ENCODE measurements at places on chromosomes 5 and 9. TPM values are rescaled to one million over a fixed set of nuclear protein-coding genes. Genes with fewer than 3 reads are reported as not detected.

Gene MAP3K1
- polyA plus RNA-seq, result 8.1 TPM

Gene FOXD4L4
- not detected for polyA plus RNA-seq

Gene KCNV2
- polyA plus RNA-seq, result not detected

Gene TRAF1
- 3.1 TPM for polyA plus RNA-seq

Gene PCDHGC3
- 41.0 TPM for polyA plus RNA-seq

Gene LIX1
- 0.65 TPM for polyA plus RNA-seq

Gene CMYA5
- polyA plus RNA-seq, result 6.5 TPM

Gene CAST
- 83.2 TPM for polyA plus RNA-seq

Gene EPB41L4B
- 7.7 TPM for polyA plus RNA-seq

Gene ATG12
- 26.3 TPM for polyA plus RNA-seq

Gene MLANA
- polyA plus RNA-seq, result not detected

Gene CDC25C
- polyA plus RNA-seq, result not detected

Gene DNAH5
- polyA plus RNA-seq, result 0.49 TPM

Gene PTGDS
- polyA plus RNA-seq, result 709 TPM

- DNase-seq, result peak; percentile 46
Observed at GRCh38 chr9:73869264-73869663, 627.9 kb upstream of the RORB start.

DNA sequence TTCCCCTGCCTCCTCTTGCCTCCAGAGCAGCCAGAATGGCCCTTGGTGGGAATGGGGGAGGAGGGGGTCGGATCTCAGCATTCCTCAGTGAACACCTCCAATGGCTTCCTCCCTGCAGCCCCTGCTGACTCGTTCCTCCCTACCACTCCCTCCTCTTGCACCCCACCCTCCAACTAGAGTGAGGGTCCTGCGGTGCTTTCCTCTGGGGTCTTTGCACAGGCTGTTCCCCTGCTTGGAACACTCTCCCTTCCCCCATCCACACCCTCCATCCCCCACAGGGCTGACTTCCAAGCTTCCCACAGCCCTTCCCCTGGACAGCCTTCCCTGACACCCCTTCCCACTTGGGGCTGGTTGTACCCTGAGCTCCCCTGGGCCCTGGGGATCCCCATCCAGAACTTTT lies 70.4 kb upstream of the NEK6 start:
- DNase-seq, result no peak

- DNase-seq, result no peak
Observed at GRCh38 chr5:96189028-96189826, 227.6 kb upstream of the ELL2 start.

DNA sequence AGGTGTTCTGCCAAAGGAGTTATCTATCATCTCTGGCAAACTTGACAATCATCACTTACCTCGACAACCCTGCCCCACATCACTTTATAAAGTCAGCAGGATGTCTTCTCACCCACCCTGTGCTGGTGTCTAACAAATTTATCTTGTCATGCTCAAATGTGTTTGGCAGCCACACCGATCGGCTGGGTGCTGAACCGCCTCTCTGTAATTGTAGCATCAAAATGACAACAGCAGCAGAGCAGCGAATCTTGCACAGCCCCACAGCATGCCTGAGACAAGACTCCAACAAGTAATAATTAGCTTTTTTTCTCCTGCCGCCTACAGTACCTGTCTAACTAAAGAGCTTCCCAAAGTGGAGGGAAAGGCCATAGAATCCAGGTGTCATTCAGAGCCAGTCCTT lies 176.2 kb downstream of the NR3C1 start:
- no peak for DNase-seq

DNA sequence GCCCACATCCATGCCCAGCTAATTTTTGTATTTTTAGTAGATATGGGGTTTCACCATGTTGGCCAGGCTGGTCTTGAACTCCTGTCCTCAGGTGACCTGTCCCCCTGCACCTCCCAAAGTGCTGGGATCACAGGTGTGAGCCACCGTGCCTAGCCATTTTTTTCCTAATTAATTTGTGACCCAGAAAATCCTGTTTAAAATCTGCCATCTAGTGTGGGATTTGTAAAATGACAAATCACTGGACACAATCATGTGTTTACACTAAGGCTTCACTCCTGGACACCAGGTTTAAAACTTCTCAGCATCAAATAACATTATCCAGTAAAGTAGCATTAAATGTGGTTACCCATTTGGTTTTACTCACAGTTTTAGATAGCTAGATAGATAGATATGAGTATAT lies 18.6 kb upstream of the KDM4C start:
- no peak for DNase-seq

- peak; percentile 91 for DNase-seq
Observed at GRCh38 chr9:96686638-96687335, 31.7 kb upstream of the PRXL2C start.

GRCh38 chr5:6371079-6371810 lies 7.1 kb downstream of the MED10 start:
- no peak for DNase-seq

DNA sequence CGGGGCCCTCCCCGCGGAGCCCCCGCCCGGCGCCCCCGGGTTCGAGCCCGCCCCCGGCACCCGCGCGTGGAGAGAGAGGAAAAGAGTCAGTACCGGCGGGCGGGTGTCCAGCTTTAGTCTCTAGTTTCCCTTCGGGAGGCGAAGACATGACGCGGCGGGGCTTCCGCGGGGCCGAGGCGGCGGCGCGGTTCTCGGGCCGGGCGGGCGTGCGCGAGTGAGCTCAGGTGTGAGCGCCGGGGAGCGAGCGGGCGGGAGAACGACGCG lies 181 bp downstream of the DAP start:
- DNase-seq, result no peak

- no peak for DNase-seq
Observed at GRCh38 chr5:68110264-68110663, 105.3 kb upstream of the PIK3R1 start.

- peak; percentile 24 for DNase-seq
Observed at GRCh38 chr5:168055961-168056360, 235.5 kb upstream of the WWC1 start.

DNA sequence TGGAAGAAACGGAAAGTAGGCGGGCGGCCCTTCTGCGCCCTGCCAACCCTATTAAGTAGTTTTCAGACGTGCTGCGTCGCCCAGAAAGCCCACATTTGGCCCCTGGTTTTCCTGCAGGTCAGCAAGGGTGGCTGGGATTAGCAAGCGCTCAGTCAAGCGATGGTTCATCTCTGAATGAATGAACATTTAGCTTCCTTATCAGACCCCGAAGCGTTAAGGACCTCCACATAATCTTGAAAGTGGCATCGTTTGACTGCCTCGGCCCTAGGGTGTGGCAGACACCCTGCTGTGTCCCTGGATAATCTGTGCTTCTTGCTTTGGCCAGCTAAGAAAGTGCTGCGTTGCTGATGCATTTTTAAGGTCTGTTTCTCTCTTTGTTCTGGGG lies 684 bp downstream of the TOR1B start:
- no peak for DNase-seq

GRCh38 chr9:124392871-124393460 lies 22.3 kb downstream of the PSMB7 start:
- no peak for DNase-seq

GRCh38 chr9:14838701-14839100 lies 71.5 kb downstream of the FREM1 start:
- no peak for DNase-seq

DNA sequence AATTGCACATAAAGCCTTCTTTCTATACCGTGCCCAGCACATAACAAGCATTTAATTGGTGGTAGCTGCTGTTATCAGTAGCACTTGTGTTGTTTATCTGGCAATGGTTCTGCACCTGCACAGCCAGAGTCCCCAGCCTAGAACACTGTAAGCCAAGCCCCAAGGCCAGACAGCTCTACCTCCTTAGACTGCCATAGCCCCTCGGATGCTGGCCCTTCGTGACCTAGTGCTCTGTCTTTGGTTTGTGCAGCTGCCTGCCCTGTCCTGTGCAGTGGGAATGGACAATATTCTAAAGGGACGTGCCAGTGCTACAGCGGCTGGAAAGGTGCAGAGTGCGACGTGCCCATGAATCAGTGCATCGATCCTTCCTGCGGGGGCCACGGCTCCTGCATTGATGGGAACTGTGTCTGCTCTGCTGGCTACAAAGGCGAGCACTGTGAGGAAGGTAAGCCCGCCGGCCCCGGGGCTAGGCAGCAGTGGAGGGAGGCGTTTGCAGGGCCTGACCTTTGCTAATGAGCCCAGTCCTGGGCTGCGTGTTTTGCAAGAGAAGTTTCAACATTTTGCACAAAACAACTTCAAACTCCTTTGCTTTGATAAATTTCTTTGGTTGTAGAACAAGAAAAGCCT lies 173.3 kb upstream of the WWC1 start:
- DNase-seq, result no peak

GRCh38 chr9:132341177-132341840 lies 13.5 kb downstream of the SETX start:
- DNase-seq, result no peak

DNA sequence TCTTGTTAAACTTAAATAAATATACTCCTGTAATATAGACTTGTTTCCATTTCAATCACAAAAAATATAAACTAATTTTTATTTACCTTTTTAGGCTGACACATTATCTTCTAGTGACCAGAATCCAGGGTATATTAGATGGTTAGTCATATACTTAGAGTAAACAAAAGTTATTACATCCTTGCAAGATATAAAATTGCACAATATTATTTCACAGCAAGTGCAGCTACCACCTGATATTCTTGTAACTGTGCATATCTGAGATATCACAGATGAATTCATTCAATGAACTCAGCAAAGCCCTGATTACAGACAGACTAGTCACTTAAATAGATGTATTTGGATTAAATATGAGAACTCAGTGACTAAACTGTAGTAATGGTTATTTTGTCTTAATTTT lies 25.6 kb upstream of the ARRDC3 start:
- no peak for DNase-seq

- DNase-seq, result peak; percentile 78
Observed at GRCh38 chr5:157516626-157517325, 56.8 kb downstream of the NIPAL4 start.

- no peak for DNase-seq
Observed at GRCh38 chr5:11902201-11902619, 2.0 kb downstream of the CTNND2 start.

GRCh38 chr5:42691413-42691937 lies 65.1 kb upstream of the CCDC152 start:
- DNase-seq, result peak; percentile 23

GRCh38 chr5:13771011-13771571 lies 173.4 kb downstream of the DNAH5 start:
- no peak for DNase-seq

DNA sequence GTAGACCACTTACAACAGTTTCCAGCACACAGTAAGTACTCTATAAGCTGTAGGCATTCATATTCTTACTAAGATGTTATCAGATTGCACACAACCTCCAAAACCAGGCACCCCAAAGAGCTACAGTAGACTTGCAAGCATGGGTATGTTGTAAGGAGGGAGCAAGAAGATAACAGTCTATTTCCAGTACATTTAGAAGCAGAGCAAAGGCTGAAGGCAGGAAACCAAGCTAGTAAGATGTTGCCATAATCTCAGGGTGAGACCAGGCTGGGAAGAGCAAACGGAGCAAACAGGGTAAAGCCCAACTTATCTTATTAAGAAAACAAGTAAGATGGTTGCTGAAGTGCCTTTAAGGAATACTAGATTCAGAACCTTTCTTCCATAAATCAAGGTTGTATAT lies 161.1 kb downstream of the GLIS3 start:
- DNase-seq, result no peak

- DNase-seq, result no peak
Observed at GRCh38 chr5:33711094-33711679, 180.6 kb downstream of the ADAMTS12 start.

GRCh38 chr9:130701059-130702022 lies 7.8 kb downstream of the EXOSC2 start:
- DNase-seq, result peak; percentile 85

DNA sequence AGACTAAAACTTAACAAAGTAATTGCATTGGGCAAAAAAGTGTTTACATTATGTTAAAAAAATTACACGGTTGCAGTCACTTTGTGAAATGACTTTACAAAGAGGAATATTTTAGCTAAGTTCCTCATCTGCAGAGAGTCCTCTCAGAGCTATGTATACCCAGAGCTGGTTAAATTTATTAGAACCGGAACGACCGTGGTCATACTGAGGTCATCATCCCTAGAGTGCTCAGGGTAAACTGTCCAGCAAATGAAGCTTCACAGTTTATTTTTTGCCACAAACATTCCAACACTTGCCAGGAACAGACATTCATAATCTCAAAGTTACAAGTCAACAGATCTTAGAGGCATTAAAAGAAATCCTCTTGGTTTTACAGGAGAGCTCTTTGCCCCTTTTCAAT lies 897 bp downstream of the ROPN1L start:
- DNase-seq, result no peak

DNA sequence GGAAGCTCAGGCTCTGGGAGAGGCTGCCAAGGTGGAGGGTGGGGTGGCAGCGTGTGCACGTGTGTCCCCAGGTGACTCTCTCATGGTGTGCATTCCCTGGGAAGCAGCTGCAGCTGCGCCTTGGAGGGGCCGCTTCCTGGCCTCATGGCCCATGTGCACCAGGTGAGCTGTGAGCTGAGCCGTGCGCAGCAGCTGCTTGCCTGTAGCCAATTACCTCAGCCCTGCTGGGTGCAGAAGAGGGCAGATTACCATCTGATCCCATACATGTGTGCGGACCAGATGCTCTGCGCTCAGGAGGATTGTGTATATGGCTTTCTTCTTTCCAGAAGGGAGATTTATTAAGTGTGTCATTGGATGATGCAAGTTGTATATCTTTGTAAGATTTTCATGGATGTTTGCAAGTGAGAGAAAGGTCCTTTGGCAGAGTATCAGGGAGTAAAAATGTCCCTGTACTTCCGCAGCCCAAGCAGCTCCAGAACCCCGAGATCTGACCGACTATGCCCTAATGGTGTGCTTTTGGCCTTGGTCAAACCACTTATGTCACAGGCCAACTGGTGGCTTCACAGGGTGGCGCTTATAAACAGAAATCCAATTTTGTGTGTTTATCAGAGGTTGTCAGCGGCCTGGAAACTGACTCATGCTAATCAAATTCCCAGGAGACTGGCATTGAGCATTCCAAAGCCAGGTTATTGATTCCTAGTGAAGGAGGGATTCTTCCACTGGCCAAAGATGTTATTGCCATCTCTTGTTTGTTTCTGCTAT lies 229.3 kb downstream of the GOLPH3 start:
- peak; percentile 51 for DNase-seq

DNA sequence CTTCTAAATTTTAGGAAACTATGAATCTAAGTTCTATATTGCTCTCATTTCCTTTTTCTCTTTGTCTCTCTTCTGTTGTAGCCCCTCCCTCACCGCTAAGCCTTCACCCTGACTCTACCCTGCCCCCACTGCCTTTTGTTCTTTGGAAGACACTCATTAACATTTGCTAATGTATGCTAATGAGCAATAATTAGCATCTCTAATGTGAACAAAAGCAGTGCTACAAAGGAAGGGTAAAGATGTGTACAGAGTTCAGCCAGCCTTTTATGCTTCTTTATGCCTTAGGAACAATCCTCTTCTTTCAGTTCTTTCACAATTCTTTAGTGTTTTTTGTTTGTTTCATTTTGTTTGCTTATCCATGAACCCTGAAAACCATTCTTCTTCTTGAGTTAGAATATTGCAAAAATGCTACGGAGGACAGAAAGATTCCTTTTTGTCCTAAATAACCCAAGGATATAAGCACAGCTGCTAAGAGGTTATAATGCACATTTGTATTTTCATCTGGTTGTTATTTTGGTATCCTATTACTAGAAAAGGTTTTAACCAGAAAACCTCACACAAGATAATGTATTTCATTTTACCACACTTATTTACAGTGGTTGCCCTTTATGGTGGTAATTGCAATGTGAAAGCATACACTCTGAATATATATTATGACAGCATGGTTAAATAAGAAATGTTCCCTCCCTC lies 159.3 kb downstream of the TMC1 start:
- DNase-seq, result no peak
